Esophagus squamous epithelium (tissue), 5 donors: ENCODE measurements at places on chromosomes 5 and 9.

- no peak for DNase-seq
Measured at GRCh38 chr9:111502506-111502905, 18.3 kb upstream of the ECPAS start.

GRCh38 chr9:112861155-112861554 lies 29.5 kb downstream of the SLC46A2 start:
- DNase-seq: no peak

DNA sequence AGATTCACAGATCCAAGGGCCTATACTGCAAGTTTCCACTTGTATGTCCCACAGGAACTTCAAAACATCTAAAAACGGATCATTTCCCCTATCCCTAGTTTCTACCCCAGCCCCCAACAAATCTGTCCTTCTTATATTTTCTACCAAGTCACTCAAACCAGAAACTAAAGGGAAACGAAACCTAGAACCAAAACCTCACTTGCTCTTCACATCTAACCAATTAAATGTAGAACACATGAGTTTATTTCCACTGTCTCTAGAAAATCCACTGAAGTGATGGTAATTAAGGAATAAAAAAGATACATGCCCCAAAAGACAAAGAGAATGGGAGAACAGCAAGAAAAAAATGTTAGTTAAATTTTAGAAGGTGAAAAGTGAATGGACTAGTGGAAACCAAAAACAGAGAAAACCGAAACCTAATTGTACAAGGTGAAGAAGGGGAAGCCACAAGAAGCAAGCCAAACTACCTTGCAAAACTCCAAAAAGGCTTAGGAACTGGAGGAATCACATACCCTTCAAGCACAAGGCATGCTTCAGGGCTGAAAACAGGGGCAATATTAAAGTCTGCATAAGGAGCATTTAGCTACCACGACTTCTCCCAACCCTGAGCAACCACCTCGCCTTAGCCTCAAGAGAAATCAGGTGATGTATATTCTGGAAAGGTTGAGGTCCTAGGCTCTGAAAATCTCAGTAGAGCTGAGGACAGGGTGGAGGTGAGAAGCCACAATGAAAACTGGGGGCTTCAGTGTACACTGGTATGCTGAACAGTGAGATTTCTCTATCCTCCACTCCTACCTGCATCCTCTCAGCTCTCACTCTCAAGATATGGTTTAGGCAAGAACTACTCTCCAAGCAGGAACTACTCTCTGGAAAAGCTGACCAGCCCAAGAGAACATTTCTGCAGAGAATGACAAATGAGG lies 11.1 kb downstream of the SMU1 start:
- no peak for DNase-seq

DNA sequence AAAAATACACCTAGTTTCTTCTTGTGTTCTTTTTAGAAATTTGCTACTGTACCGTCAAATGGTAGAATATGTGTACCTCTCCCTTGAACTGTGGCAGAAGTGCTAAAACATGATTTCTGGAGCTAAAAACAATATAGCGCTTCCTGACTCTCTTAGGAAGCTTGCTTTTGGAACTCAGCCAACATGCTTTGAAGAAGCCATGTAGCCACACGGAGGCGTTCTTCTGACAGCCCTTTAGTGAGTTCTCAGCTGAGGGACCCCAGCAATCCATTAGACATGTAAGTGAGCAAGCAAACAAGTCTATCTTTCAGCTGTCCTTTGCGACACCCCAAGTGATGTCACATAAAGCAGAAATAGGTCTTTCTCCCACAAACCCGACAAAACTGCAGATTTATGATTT lies 917.0 kb downstream of the CDH9 start:
- no peak for DNase-seq

GRCh38 chr5:64622991-64623390 lies 67.3 kb upstream of the SHISAL2B start:
- no peak for DNase-seq

DNA sequence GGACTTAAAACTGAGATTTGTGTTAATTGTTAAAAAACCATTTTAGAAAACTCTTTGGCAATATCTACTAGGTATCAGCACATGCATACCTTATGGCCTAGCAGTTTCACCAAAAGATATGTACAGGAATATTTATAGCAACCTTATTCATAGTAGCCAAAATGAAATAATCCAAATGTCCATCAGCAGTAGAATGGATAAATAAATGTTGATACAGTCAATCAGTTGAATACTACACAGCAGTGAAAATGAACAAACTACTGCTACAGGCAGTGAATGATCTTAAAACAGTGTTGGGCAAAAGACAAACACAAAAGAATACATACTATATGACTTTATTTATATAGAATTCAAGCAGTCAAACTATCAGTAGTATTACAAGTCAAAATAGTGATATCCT lies 16.4 kb downstream of the RFESD start:
- DNase-seq: no peak
